Muscle of arm (tissue), 14 donors: ENCODE measurements at places on chromosomes 6 and 20. TPM values are rescaled to one million over a fixed set of nuclear protein-coding genes. Genes with fewer than 3 reads are reported as not detected.

Gene GABBR1
- polyA plus RNA-seq: 28.3 TPM

Gene CPNE5
- polyA plus RNA-seq: 5.7 TPM

Gene PLN
- polyA plus RNA-seq: 4.8 TPM

GRCh38 chr6:168132531-168133167, 53.6 kb upstream of the FRMD1 start:
- no peak for DNase-seq

DNA sequence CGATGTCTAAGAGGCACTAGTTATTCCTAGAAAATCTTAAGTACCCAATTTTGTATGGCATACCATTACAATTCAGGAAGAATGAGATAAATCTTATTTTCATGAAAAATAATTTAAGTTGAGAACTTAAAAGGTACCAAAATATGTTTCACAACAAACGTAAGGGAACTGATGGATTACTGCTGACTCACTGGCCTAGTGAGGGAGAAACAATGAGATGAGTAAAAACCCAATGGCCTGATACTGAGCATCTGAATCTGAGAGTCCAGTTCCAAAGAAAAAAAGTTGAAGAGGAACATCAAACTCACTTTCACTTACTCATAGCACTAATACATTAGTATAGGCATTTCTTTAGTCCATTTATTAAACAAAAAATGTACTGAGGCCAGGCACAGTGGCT, 56.0 kb downstream of the MDN1 start:
- no peak for DNase-seq

- no peak for DNase-seq
Measured at GRCh38 chr20:16816192-16816591, 68.0 kb downstream of the OTOR start.

- DNase-seq: no peak
Measured at GRCh38 chr6:139152892-139153271, 18.0 kb downstream of the HECA start.

GRCh38 chr20:13571662-13572061, 67.1 kb downstream of the TASP1 start:
- no peak for DNase-seq

DNA sequence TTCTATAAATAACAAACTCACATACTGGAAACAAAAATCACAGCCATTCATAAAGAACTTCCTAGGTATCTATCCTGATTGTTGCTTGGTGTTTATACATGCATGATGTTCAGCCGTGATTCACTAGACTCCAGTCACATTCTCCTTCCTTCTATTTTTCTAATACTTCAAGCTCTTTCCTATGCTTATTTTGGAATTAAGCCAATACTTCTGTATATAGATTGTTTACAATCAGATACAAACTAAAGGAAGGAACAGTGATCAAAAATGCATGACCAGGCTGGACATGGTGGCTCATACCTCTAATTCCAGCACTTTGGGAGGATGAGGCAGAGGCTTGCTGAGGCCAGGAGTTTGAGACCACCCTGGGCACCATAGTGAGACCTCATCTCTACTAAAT, 377.5 kb upstream of the IRAK1BP1 start:
- DNase-seq: no peak

GRCh38 chr6:125190667-125191066, 37.1 kb downstream of the TPD52L1 start:
- no peak for DNase-seq

DNA sequence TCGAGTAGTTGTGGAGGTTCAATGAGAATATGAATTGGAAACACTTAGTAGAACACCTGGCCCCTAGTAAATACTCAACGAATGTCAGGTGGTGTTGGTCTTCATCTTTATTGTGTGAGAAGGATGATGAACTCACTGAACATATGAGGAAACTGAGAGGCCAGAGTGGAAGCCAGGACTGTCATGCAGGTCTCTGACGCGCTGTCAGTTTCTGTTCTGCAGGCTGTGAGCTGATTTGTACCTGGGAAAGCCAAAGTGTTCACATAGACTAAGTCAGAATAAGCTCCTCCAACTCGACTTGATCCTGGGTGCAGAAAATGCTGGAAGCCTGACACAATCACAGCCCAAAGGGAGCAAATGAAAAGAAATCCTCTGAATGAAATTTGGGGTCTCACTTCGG, 222.2 kb downstream of the LY86 start:
- DNase-seq: no peak

GRCh38 chr6:49558238-49558637, 7.8 kb downstream of the C6orf141 start:
- DNase-seq: no peak

DNA sequence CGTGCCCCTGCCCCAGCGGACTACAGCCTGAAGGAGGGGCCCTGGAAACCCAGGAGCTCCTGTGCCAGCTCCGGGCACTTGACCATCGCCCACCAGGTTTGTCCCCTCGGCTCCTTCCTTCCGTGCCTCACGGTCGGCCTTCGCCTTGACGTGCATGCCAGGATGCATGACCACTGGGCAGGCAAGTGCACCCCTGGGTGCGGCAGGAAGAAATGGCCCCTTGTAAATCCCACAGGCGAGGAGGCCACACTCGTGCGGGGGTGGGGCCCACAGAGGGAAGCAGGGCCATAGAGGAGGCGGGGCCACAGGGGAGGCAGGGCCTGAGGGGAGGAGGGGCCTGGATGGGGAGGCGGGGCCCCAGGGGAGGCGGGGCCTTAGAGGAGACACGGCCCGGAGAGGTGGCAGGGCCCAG, 81.7 kb downstream of the YTHDF1 start:
- no peak for DNase-seq
